ENCODE measurements at places on chromosomes 3 and 15.

GRCh38 chr3:74537164-74537563 lies 77.3 kb downstream of the CNTN3 start:
- DNase-seq: no peak

DNA sequence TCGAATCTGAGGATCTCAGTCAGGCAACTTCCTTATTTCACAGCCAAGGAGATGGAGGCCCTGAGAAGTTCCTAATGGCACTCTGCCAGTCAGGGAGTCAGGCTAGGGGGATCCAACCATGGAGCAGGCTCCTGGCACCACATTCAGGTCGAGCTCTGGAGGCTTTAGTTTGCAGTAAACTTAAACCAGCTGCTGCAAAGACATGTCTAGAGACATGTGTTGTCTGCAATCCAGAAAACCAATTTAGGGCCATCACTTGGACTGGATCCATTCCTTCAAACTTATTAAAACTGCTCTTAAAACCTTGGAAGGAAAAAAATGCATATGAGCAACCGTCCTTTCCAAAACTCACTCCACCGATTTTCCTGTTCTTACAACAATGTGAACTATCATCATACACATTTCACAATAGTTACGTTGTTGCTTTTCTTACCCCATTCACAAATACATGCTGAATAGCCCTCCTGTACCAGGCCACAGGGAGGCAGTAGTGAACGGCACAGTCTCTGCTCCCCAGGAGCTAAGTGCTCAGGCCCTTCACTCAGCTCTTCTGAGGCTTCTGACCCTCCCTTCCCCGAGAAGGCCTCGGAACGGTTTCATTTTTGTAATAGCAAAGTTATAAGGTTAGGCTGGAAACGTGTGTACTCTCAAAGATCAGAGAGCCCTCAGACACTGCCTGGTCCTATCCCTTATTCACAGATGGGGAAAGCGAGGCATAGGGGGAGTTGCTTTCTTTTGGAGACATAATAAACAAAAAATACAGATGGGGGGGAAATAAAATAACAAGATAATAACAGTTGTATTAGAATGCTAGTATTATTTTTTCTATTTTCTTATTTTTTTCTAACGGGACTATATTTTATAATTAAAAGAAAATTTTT lies 20.1 kb downstream of the RFT1 start:
- DNase-seq: peak; percentile 19

DNA sequence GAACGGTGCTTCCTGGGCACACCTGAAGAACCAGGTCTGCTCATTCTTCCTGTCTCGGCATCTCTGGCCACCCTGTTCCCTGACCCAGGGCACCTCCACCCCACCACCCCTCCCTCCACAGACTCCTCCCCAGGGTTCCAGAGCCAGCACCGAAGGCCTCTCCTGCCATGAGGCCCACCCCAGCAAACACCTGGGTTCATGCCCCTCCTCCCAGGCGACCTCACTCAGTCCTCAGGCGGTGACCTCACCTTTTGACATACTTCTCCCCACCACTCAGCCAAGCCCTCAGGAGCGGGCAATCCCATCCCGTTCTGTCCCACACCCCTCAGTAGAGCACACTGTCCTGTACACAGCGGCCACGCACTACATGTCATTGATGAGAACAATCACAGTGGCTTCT lies 72.3 kb downstream of the RPN1 start:
- DNase-seq: no peak

GRCh38 chr3:194521510-194522260 lies 34.9 kb upstream of the ATP13A3 start:
- no peak for DNase-seq

DNA sequence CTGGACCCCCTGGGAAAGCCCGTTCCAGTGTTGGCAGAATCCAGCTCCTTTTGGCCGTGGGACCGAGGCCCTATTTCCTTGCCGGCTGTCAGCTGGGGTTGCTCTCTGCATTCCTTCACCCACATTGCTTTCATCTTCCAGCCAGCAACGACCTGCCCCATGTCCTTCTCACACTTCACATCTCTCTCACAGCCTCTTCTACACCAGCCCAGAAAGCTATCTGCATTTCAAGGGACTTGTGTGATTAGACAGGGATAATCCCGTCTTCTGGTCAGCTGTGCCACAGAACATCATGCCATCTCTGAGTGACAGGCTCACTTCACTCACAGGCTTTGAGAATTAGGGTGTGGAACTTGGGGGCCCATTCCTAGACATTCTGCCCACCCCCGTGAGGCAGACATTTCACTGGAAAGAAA lies 16.4 kb downstream of the EFCC1 start:
- DNase-seq: no peak

- no peak for DNase-seq
Observed at GRCh38 chr15:82538961-82539690, 1.1 kb downstream of the RPS17 start.

GRCh38 chr3:33644582-33644981 lies 73.5 kb downstream of the CLASP2 start:
- no peak for DNase-seq

DNA sequence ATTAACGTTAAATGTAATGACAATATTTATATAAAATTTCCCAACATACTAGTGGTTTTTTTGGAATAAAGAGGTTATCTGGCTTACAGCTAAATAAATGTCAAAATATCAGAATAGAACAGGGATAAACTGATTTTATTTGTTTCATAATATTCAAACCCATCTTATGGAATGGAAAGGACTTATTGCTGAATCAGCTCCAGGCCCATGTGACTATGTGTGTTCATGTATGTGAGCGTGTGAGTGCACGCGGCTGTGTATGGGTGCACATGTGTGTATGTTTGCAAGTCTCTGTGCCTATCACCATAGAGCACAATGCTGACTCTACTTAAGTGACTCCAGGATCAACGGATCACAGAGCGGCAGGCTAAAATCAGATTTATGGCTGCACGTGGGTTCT lies 392.3 kb upstream of the GRM7 start:
- no peak for DNase-seq

- no peak for DNase-seq
Observed at GRCh38 chr3:32359766-32360492, 31.7 kb upstream of the CMTM7 start.

DNA sequence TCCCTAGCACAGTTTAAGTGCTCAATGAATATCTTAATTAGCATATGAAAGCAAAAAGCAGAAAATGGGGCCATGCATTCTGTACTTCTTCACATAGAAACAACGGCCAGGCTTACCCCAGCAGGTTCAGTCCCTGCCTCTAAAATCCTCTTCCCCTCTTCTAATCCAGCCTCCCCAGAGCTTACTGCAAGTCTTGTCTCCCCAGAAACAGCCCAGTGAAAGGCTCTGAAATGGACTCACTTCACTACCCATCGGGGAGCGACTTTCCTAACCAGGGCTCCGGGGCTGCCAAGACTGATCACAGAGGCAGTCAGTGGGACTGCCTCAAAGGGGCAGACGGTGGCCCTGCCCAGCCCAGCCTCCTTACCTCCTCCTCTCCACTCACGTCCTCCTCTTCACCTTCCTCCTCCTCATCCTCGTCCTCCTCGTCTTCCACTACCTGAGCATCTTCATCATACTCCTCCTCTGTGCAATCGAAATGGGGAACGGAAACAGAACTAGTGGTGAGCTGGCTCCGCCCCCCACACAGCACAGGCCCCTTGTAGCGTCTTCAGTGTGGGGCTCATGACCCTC lies 38.0 kb downstream of the ANP32A start:
- DNase-seq: no peak

GRCh38 chr15:58227706-58228543 lies 89.7 kb downstream of the AQP9 start:
- peak; percentile 78 for DNase-seq

- no peak for DNase-seq
Observed at GRCh38 chr3:123380261-123380660, 68.6 kb downstream of the ADCY5 start.

- no peak for DNase-seq
Observed at GRCh38 chr3:62882676-62883200, 7.5 kb upstream of the CADPS start.

DNA sequence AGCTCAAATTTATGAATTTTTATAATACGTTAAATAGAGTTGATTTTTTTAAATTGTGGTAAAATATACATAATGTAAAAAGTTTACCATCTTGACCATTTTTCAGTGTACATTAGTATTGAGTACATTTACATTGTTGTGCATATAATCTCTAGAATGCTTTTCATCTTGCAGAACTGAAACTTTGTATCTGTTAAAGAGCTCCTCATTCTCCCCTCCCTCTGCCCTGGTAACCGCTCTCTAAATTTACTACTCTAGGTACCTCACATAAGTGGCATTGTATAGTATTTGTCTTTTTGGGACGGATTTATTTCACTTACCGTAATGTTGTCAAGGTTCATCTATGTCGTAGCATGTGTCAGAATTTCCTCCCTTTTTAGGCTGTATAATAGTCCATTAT lies 13.6 kb downstream of the TBC1D23 start:
- no peak for DNase-seq

DNA sequence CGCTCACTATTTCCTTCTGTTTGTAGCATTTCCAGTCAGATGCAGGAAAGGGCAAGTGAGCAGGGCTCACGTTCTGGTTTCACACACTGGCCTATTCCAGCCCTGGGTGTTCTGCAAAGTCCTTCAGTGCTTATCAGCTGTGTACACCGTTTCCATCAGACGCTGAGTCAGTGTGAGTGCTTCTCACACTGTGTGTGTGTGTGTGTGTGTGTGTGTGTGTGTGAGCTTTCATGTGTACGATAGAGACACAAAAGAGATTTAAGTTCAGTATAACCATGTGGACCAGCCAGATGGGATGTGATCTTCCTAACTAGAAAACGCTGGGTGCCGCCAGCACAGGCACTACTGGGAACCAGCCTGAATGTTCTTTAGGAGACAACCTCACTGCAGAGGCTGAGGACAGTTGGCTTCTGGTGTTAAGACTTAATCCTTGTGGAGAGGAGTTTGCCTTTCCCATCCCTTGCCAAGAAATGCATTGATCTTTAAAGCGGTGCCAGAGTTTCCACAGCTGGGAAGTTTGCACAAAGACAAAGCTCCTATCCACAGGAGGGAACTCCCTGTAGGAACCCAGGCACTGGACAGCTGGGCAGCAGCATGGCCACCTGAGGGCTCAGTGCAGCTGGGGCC lies 3.9 kb upstream of the CHSY1 start:
- DNase-seq: no peak

DNA sequence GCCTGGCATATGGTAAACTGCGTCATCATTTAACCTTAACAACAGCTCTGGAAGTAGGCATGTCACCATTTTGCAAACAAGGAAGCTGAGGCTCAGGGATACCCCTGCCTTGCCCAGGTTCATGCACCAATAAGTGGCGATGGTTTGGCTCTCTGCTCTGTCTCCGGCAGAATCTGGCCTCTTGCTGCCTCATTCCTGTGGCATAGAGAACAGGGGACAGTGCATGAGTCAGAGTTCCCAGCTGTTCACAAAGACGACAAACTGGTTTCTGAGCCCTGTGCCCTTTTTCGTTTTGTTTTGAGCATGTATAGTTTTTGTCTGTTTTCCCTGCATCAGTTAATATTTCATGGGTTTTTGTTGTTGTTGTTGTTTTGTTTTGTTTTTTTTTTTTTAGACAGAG lies 236.8 kb downstream of the OPA1 start:
- peak; percentile 76 for DNase-seq

DNA sequence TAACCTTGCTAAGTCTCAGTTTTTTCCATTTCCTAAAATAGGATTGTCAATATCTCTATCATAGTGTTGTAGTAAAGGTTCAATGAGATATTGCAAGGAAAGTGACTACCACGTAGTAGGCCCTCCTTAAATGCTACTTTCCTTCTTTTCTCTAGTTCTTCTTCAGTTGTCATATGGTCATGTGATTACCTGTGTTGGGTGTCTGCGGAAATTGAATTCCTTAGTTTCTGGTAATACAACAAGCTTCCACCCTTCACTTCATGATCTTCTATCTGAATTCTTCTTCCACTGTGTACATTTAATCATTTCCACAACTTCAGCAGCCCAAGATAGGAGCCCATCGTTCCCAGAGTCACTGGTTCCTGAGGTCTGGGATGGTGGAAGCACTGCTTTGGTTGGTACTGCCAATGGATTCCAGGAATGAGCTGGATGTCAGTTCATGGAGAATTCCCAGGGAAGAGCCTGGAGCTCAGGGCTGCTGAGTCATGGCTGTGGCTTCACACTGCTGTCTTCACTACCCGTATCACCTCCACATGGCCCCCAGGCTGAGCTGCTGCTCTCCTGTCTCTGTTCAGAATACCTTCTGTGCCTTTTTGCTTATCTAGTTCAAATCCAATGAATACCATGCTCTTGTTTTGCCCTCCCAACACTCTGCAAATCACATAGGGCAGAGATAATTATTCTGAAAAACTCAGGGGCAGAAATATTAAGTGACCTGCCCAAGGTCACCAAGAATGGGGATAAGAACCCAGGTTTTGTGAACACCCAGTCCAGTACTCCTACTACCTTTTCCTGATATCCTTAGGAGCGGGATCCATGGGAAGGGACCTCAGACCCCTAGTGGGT lies 98.6 kb downstream of the RPL39L start:
- DNase-seq: no peak

DNA sequence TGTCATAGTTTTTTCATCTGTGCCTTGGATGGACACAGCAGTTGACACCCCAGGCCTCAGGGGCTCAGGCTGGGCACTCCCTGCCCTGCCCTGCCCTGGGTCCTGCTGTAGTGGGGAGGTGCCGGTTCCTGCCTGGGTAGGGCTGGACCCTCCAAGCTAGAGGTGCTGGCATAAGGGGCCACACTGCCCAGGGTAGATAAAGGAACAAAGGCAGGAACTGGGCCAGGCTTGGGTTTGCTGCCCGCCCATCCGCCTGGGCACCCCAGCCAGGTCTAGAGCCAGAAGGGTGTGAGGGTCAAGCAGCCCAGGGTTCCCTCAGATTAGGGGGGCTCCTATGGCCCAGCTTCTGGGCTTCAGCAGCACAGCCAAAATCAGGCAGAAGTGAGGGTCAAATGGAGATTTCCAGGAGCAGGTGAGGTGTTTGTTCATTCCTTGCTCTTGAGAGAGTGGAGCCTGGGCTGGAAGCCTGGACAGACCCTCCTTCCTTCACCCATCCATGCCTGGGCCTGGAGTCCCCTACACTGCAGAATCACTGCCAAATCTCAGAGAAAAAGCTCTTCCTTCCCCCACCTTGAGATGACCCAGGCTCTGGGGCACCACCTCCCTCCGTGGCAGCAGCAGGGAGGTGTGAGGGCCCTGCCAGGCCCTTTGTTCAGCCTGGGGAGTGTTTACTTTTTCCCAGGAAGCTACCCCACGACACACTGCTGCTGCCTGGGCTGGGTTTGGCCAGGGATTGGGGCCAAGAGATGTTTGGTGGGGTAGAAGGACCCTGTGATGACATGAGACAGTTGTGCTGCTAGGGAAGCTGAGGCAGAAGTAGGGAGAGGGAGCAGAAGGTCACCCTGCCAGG lies 7.1 kb downstream of the SEMA3F start:
- DNase-seq: no peak

DNA sequence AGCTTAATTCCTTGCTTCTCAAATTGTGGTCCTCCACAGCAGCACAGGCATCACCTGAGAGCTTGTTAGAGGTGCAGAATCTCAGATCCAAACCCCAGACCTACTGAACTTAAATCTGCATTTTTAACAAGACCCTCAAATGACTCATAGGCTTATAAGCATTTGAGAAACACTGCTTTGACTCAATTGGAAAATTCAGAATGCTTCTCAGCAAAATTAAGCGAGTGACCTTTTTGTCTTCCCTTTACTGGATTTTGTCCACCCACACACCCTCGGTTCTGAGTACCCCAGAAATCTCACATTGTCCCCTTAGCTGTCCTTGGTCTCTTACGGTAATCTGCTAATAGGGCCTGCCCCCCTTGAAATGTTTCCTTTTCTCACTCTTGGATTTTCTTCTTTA lies 17.9 kb downstream of the CD80 start:
- DNase-seq: no peak

All from HCT116 (cell line).